Omental fat pad (tissue), 4 donors: ENCODE measurements at places on chromosomes 6 and 20.

DNA sequence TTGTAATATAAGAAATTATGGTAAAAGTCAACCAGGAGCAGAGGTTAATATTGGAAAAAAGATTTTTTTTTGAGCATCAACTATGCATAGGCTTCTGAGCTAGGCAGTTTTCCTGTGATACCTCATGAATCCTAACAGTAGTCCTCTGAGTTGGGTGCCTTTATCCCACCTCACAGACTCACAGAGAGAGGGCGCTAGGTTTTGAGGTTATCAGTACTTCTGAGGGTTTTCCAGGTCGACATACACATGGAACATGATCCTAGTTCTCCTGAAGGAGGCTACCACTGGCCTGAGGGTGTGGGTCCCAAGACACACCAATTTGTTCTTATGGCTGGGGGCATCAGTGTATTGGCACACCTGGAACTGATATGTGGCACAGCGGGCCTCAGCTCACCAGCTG, 358.8 kb upstream of the JAG1 start:
- DNase-seq, result no peak

- DNase-seq, result no peak
Observed at GRCh38 chr6:50848989-50849795, 30.5 kb downstream of the TFAP2B start.

- DNase-seq, result no peak
Observed at GRCh38 chr20:7389216-7389615, 551.0 kb downstream of the HAO1 start.

DNA sequence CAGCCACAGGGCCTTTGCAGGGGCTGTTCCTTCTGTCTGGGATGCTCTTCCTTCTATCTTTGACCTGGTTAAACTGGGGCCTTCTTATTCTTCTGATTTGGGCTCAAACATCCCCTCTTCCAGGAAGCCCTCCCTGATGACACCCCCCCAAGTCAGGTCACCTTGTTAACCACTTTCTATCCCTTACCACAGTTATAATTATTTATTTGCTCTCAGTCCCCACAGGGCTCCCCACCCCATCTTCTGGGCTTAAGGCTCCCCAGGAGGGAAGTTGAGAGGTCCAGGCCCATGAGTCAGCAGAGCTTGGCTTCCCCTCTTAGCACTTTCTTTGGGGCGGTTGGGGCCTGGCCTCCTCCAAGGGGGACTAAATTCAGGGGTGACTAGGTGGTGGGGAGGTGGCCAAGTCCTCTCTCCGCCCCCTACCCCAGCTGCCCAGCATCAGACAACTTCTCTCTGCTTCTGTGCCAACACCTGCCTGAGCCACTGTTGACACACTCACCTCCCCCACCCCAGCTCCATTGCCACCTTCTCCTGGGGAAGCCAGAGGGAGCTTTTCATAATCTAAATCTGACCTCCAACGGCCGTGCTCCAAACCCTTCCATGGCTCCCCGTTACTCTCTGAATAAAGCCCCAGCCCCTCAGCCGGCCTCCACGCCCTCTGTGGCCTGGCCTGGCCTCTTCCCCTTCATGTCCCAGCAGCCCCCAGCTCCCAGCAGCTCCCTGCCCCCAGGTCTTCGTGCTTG, 70.0 kb downstream of the CEBPB start:
- DNase-seq, result no peak

DNA sequence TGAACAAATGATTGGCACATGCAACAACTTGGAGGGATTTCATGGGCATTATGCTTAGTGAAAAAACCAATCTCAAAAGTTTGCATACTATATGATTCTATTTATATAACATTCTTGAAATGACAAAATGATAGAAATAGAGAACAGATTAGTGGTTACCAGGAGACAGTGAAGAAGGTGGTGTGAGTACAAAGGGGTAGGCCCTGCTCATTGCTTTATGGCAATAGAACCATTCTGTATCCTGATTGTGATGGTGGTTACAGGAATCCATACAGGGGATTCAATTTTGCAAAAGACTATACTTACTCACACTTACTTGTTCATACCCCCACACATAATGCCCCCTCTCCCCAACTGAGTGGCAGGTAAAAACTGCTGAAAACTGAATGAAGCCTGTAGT, 30.2 kb upstream of the LAMA4 start:
- no peak for DNase-seq

DNA sequence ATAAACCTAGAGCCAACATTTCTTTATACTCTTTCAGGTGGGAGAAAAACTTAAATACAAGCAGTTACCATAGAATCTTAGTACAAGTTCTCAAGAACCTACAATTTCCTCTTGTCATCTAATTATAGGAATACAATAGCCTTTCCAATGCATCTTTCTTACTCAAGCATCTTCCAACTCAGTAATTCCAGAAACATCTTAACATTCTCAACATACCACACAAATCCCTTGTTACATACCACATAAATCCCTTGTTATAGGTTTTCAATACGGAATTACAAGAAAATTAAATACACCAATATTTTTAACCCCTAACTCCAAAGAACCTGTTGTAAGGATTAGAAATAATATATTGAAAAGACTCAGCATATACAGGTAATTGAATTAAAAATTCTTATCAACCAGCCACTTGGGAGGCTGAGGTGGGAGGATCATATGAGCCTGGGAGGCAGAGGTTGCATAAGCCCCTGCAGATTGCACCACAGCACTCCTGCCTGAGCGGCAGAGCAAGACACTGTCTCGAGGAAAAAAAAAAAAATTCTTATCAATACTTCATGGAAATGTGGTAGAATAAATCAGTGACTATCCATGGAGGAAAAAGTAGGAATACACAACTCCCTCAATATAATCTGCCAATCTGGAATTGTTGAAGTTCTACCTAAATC, 127.5 kb upstream of the CCDC28A start:
- DNase-seq, result no peak

GRCh38 chr20:16412906-16413305, 160.3 kb downstream of the KIF16B start:
- DNase-seq, result no peak

GRCh38 chr6:42429836-42430235, 21.9 kb downstream of the TRERF1 start:
- DNase-seq, result no peak

DNA sequence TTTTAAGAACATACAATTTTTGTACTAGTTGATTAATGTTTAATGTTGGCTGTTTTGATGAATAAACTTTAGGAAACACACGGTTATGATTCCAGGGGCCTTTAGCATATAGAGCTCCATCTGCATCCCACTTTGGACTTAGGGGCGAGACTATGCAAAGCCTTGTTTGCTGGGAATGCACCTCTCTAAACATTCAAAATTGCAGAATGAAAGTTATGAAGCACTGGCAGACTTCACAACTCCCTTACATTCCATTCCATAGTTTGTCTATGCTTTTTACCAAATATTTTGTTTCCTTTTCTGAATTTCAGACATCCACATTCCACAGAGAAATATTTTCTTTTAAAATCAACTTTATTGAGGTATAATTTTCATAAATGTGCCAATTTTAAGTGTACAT, 10.3 kb upstream of the TCP11 start:
- no peak for DNase-seq
